Small intestine (tissue), 16 donors: ENCODE measurements at places on chromosomes 6 and 20. TPM values are rescaled to one million over a fixed set of nuclear protein-coding genes. Genes with fewer than 3 reads are reported as not detected.
A peak's percentile ranks its signal among the peaks of the same experiment; 100 is the strongest.

Gene EPPIN
- not detected for polyA plus RNA-seq

DNA sequence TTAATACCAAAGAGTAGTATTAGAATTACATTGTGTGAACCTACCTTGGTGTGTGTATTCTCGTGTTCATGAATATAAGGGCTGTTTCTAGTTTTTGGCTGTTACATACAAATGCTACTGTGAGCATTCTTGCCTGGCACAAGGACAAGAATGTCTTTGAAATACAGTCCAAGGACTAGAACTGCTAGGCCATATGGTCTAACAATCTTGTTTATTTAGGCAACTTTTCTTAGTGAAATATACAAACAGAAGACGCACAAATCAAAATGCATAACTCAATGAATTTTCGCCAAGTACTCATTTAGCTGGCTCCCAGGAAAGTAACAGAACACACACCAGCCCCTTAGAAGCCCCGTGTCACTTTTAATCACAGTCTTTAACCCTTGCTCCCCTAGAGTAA lies 28.5 kb downstream of the KDM1B start:
- H3K4me3 ChIP-seq: no peak overlapping the region
- H3K36me3 ChIP-seq: no peaks in the 10 kb centered on the region
- H3K27ac ChIP-seq: no peak overlapping the region

GRCh38 chr20:41047975-41048305 lies 19.3 kb downstream of the TOP1 start:
- peak; percentile 65 for DNase-seq
- H3K36me3 ChIP-seq: peaks cover 3% of the 10 kb centered on the region
- no peaks in the 10 kb centered on the region for H3K27me3 ChIP-seq

GRCh38 chr6:139165324-139165723 lies 30.4 kb downstream of the HECA start:
- no peaks in the 10 kb centered on the region for H3K27me3 ChIP-seq
- H3K27ac ChIP-seq: no peak overlapping the region
- no peak for DNase-seq
- H3K4me1 ChIP-seq: peaks cover 11% of the 10 kb centered on the region

GRCh38 chr6:35468980-35469750 lies 964 bp downstream of the RPL10A start:
- H3K4me1 ChIP-seq: no peaks in the 10 kb centered on the region
- no peaks in the 10 kb centered on the region for H3K36me3 ChIP-seq
- peak overlapping the region; percentile 84 for H3K27ac ChIP-seq

GRCh38 chr6:37979392-37980221 lies 160.1 kb downstream of the ZFAND3 start:
- H3K27me3 ChIP-seq: no peaks in the 10 kb centered on the region
- peaks cover 11% of the 10 kb centered on the region for H3K4me1 ChIP-seq
- DNase-seq: no peak
- H3K4me3 ChIP-seq: no peak overlapping the region
- no peak overlapping the region for H3K27ac ChIP-seq
- no peaks in the 10 kb centered on the region for H3K36me3 ChIP-seq

DNA sequence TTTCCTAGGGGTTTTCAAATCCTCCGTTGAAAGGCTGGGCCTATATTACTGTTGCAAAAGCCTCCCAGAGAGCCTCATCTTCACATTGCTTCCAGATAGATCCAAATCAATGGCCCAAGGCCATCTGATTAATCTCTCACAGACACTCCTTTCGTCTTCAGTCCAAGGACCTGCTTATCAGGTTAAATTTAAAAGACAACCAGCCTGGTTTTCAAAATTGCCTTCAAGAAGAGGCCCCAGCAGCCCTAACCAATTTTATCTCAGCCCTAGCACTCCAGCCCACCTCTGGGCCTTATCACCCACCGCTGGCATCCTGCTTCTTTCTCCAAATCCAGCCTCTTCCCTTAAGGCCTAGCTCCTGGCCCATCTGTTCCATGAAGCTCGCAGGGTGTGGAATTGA lies 15.5 kb upstream of the CCND3 start:
- no peak for DNase-seq
- H3K27me3 ChIP-seq: no peaks in the 10 kb centered on the region
- H3K27ac ChIP-seq: no peak overlapping the region

GRCh38 chr6:23851522-23851921 lies 274.5 kb upstream of the NRSN1 start:
- H3K27me3 ChIP-seq: no peaks in the 10 kb centered on the region
- H3K4me1 ChIP-seq: no peaks in the 10 kb centered on the region
- H3K36me3 ChIP-seq: no peaks in the 10 kb centered on the region
- no peak overlapping the region for H3K4me3 ChIP-seq
- no peak overlapping the region for H3K27ac ChIP-seq
- no peak for DNase-seq

GRCh38 chr6:45584127-45584526 lies 206.4 kb upstream of the SUPT3H start:
- no peak overlapping the region for H3K27ac ChIP-seq
- H3K4me3 ChIP-seq: no peak overlapping the region
- H3K4me1 ChIP-seq: no peaks in the 10 kb centered on the region
- no peaks in the 10 kb centered on the region for H3K27me3 ChIP-seq
- H3K36me3 ChIP-seq: no peaks in the 10 kb centered on the region

- H3K27me3 ChIP-seq: no peaks in the 10 kb centered on the region
- no peak overlapping the region for H3K4me3 ChIP-seq
- no peak overlapping the region for H3K27ac ChIP-seq
- H3K4me1 ChIP-seq: no peaks in the 10 kb centered on the region
Measured at GRCh38 chr6:19665613-19665909, 171.6 kb upstream of the ID4 start.

Gene RBPJL
- not detected for polyA plus RNA-seq

DNA sequence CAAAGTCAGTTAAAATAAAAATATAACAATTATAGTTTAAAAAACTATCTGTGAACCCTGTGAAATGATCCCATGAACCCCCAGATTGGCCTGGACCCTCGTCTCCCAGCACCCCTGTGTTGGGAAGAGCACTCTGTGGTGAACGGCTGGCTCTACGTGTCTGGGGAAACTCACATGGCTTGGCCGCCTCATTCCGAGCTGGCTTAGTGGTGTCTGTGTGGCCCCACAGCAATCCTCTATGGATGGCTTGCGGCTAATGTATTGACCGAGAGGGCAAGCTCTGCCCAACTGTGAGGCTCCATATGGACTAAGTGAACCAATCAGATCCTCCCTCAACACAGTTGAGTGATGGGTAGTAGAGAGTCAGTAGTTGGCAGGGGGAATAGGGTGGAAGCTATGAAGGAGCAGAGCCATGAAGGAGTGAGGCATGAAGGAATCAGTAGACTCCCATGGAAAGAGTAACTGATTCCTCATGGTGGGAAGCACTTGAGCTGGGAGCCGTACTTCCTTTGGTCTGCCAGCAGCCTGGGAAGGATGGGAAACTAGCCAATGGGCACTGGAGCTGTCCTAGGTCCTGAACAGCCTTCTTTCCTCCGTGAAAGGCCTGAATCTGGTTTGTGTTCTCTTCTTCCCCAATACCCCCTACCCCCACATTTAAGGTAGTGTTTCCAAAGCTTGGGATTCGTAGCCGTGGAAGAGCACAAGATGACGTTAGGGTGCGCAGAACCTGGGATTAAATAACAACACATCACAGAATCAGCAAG lies 21.6 kb upstream of the ZNF831 start:
- no peak overlapping the region for H3K27ac ChIP-seq
- no peak overlapping the region for H3K4me3 ChIP-seq
- H3K27me3 ChIP-seq: no peaks in the 10 kb centered on the region

GRCh38 chr6:74976701-74977100 lies 229.2 kb downstream of the COL12A1 start:
- H3K27ac ChIP-seq: no peak overlapping the region
- H3K27me3 ChIP-seq: no peaks in the 10 kb centered on the region
- no peak overlapping the region for H3K4me3 ChIP-seq
- no peaks in the 10 kb centered on the region for H3K36me3 ChIP-seq
